ENCODE measurements at places on chromosomes 7 and 10.

DNA sequence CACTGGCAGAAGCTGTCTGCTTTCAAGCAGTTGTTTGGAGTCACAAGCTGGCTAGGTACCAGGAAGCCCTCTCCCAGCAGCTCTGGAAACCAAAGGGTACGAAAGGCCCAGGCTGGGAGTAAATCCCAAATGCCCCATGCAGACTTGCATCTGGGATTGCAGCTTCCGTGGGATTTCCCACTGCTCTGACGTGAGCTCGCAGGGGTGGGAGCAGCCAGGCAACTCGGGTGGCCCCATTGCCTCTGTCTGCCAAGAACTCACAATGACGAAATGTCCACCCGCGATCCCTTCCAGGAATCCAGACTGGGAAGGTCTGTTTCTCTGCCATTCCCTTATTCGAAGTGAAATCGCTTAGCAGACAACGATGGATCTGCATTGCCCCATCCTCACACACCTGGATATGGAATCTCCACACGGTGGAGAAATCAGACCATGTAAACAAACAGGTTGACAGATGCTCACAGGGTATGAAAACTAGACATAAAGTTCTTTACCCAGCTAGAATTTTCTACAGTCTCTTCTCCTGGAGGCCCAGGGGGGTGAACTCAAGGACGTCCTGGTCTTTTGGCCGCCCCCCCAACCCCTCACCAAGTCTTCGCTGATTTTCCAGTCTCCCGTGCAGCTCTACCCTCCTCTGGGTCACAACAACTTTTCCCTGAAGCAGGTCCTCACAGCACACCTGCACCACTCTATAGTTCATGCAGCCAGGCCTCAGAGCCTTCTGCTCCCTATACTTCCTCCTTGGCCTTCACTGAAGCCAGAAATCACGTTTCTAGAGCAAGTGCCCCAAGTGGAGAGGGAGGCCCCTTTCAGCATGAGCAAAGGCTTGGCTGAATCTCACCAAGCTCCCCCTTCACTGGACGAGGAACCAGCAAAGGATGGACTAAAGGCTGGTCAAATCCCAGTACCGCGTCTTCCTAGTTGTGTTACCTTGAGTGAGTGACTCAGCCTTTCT is 20.0 kb downstream of the SH3PXD2A start:
- no peak for DNase-seq

- no peak for DNase-seq
Measured at GRCh38 chr7:85573346-85573745, 386.5 kb upstream of the SEMA3D start.

DNA sequence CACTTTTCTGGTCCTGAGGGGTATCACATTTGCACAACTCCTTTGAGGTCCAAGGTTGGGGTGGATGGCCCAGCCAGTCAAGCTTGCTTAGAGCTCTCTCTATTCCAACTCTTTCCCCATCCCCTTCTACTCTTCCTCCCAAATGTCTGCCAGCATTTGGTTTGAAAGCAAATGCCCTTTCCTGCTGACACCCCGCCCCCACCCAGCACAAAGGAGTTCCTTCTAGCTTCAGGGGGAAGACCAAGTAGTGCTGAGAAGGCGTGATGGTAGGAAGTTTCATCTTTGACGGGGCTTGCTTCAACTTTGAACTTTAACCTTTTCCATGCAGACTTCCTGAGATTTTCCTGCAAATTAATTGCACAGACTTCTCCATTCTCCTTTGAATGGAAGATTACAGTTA is 137.5 kb upstream of the TCF7L2 start:
- DNase-seq = no peak

- no peak for DNase-seq
Measured at GRCh38 chr7:91343996-91344629, 79.9 kb downstream of the FZD1 start.

DNA sequence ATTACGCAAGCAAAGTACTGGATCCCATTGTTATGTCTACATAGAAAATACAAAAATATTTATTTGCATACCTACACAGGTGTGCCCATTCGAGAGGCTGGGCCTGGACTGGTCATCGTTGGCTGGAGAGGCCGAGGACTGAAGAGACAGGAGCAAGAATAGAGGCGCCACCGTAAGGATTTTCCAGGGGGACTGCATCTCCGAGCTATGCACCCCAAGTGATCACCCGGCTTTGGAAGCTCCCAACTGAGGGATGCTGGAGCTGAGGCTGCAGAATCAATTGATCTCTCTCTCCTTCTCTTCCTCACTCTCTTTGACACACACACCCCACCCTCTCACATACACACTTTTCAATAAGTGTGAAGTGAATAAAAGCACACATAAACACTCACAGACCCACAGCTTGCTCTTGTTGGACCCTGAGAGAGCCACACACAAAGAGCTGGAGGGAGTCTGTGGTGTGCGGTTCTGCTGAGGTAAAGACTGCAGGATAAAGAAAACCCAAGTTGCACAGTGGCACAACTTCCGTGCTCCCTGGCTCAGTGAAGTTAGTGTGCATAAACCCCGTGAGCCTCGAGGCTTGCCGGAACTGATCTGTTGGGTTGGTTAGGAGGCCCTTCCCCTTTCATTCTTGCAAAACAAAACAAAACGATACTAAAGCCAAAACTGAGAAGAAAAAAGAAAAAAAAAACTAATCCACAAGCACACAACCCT is at the start of gene AOAH:
AOAH (minus strand) TSS at position 544 of the 714 bp plus-strand sequence; CDS start at position 198, 346 bp downstream.
- DNase-seq = no peak

DNA sequence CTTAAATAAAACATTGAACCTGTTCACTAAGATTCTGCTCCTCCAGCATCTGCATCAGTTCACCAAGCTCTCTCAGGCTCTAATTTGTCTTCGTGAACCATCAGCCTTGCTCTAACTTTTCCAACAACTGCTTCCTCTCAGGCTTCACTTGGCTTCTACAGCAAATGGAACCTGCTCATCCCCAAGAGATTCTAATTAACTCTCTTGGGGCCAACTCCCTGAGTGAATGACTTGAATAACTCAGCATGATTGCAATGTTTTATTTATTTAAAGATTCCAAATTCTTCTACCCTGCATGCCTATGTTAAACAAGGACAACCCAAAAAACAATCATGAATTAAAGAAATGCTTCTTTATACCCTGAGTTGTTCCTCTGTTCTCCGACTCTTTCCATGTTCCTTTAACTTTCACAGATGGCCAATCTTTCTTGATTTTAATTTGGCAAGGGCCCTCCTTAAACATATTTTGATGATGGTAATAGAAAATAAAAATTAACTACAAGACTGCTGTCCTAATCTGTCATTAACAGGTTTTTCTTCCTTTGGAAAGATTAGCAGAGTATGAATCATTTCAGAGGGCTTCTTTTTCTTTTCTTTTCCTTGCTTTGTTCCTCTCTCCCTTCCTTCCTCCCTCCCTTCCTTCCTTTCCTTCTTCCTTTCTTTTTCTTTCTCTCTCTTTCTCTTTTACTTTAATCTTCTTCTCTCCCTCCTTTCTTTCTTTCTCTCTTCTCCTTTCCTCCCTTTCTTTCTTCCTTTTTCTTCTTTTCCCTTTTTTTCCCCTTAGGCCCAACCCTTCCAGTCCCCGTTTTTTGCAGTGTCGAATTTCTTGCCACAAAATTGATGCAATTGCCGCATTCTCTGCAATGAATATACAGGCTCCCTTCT is 195.0 kb upstream of the RHOBTB1 start:
- DNase-seq = no peak

- no peak for DNase-seq
Measured at GRCh38 chr10:13001041-13001886, at the start of gene CCDC3. TSS of gene CCDC3 (minus strand) at chr10:13001713. CDS start at chr10:13001570, 143 bp downstream.

GRCh38 chr7:82053453-82054032 is 283.7 kb upstream of the HGF start:
- no peak for DNase-seq

- no peak for DNase-seq
Measured at GRCh38 chr7:99024066-99024465, 119.8 kb downstream of the SMURF1 start.

- no peak for DNase-seq
Measured at GRCh38 chr10:84138478-84139125, 707 bp upstream of the GHITM start.

DNA sequence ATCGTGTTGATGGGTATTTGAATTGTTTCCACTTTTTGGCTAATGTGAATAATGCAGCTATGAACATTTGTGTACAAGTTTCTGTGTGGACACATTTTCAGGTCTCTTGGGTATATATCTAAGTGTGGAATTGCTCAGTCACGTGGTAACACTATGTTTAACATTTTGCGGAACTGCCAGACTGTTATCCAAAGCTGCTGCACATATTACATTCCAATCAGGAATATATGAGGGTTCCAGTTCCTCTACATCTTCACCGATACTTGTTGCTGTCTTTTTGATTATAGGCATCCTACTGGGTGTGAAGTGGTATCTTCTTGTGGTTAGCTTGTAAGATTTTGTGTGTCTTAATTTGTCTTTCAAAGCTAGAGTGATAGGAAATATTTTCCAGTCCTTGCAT is 6.8 kb downstream of the PTPN12 start:
- no peak for DNase-seq

GRCh38 chr10:69636626-69637605 is 6.9 kb downstream of the FAM241B start:
- peak; percentile 15 for DNase-seq

GRCh38 chr10:109040622-109041021 is 882.7 kb downstream of the XPNPEP1 start:
- no peak for DNase-seq

DNA sequence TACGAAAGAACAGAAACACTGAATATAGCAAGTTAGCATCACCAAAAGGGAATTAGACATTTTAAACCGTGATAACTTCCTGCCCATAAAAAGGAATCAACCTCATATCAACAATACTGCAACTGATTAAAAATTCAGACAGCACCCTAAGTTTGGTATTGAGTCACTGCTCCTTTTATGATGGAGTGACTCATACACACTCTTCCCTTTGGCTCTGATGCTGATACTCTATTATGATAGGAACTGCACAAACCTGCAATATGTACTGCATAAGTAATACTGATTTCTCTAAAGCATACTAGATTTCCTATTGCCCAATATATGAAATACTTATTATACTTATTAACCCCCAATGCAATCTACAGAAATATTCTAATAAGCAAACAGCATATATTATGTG is 118.7 kb downstream of the PARD3 start:
- no peak for DNase-seq

DNA sequence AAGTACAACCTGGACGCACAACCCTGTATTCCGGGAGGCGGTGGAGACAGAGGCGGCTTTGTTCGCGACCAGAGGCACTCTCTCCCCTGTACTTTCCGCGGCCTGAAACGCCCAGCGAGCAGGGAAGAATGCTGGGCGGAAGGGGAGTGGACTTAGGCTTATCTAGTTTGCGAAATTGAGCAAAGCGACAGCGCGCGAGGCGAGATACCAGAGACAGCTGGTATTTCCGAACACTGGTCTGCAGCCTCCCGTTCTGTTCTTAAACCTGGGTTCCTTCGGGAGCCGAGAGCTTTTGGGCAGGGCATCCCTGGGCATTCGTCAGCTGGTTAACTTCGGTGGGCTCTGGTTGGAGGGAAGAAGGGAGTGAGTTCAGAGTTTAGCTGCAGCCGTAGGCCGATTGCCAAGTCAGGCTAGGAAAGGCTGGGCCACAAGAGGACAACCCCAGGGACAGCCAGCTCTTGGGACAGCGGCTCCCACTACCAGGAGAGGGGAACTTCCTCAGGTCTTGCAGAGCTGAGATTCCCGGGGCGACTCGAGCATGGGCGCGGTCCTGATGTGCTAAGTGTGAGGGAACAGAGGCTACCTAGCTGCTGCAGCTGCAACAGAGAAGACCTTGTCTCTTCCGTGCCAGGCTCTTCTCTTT is 3.9 kb downstream of the HMX3 start:
- peak; percentile 68 for DNase-seq

Measured in NCI-H748 treated with DMSO at 0.1 percent for 48 hours (cell line).